ENCODE measurements at places on chromosomes 6 and 20.

DNA sequence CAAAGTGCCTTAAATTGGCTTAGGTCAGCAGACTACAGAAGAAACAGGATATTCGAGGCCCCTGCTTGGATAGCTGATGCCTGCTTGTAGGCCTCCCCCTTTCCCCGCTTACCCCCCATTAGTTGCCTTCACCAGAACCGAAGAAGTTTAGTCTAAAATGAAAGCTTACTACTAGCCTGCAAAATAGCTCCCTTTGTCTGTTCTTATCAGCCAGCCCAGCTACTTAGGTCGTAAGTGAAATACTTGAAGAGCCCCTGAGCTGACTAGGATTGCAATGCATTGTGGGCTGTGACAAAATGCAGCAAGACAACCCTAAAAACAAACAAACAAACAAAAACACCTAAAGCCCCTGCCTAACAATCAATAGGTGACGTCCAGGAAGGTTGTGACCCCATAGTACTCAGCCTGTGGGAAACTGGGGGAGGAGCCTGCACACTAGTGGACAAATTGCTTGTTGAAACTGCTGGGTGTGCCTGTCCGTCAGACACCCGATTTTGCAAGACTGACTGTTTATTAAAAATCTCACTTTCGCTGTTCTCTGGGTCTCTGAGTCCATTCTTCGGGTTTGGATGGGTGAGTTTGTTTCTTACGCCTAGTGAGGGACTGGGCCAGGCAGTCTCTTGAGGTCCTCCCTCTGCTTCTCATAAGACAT is 105.0 kb upstream of the DUSP22 start:
- no peak for DNase-seq

DNA sequence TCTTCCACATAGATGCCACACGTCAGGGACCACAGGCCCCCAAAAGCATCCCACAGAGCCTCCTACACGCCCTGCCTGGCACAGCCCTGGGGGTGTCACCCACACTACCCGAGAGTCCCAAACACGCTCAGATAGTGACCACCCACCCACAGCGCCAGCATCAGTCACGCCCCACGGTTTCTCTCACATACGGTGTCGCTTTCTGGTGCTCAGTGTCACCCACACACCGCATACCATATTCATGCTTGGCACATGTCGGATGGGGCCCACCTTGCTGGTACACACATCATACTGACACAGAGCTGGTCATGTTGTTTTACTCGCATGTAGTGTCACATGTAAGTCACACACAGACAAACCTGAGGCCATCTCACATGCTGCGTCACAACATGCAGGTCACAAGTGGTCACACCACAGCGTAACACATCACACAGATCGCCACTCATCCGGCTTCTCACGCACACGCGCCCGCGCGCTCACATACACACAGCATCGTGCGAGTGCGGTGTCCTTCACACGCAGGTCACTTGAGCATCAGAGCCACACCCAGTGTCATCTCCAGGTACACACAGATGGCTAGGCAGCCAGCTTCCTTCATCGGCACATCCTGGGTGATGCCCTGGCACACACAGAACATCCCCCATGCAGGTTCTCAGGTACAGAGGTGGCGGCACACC is 3.4 kb downstream of the TEAD3 start:
- no peak for DNase-seq

GRCh38 chr6:44734886-44735629 is 347.6 kb downstream of the CDC5L start:
- DNase-seq, result no peak

GRCh38 chr6:39937686-39938333 is 3.5 kb upstream of the MOCS1 start:
- no peak for DNase-seq

GRCh38 chr6:31615748-31616147 is 714 bp downstream of the AIF1 start:
- peak; percentile 54 for DNase-seq

GRCh38 chr6:53758496-53758895 is 36.3 kb upstream of the LRRC1 start:
- DNase-seq, result no peak

GRCh38 chr6:118327237-118327636 is 220.9 kb upstream of the PLN start:
- DNase-seq, result no peak

DNA sequence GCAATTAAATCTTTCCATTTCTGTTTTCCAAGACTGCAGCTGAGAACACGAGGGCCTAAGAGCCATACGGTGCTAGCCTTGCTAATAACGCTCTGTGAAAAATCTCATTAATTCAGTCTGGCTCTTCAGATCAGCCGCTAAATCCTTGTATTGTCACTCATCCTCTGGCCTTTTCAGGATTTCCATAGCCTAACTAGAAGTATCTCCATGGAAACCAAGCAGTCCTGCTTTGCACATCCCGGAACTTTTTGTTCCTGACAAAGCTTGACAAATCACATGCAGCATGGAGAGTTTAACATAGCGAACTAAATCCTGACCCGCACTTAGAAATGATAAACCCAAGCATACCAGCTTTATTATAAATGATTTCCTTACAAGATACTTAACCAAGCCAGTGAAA is 383.7 kb downstream of the CD83 start:
- DNase-seq, result no peak

DNA sequence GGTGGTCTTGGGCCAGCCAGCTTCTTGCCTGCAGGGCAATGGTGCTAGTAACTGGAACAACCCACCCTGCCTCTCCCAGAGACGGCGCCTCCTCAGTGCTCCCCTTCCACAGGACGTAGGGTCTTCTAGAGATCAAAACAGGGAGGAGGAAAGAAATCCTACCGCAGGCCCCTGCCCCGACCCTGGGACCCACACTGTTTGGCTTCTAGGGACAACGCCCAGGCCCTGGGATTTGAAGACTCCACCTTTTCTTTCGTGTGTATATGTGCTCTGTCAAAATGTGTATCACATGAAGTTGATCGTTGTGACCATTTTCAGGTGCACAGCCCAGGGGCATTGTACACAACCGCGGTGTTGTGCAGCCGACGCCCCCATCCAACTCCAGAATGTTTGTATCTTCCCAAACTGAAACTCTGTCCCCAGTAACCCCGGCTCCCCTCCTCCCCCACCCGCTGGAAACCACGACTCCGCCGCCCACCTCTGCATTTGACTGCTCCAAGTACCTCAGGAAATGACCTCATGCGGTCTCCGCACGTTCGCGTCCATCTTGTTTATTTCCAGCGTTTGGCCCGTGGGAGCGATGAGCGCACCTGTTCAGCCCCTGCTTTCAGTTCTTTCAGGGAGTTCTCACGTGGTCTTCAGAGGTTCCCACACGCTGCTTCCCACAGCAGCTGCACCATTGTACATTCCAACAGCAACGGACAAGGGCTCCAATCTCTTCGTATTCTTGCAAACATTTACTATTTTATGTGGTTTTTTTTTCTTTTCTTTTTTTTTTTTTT is 3.4 kb upstream of the BHLHE23 start:
- DNase-seq, result peak; percentile 81

DNA sequence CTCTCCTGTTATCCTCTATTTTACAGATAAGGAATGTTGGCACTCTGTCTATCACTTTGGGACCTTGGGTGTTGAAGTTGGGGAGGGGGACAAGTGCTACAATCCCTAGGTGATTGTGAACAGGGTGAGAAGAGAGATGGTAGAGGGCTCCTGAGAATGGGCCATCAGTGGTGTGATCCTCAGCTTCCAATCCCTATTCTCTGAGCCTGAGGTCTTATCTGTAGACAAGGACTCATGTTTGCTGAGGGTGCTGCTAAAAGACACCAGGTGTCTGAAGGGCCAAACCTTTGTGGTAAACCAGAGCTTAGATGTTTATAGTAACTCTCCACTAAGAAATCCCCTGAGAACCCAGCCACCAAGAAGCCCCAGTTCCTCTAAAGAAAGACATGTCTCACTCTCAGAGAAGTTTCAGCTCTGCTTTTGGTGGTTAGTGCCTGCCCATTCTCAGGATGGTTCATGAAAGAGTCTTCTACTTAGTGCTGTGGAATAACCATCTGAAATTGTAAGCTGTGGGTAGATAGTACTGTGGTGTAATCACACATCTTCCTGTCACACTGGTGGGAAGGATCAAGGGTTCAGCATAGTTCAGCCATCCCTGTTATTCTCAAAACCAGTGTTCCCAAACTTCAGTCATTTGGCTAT is 58.2 kb upstream of the IL20RA start:
- peak; percentile 45 for DNase-seq

DNA sequence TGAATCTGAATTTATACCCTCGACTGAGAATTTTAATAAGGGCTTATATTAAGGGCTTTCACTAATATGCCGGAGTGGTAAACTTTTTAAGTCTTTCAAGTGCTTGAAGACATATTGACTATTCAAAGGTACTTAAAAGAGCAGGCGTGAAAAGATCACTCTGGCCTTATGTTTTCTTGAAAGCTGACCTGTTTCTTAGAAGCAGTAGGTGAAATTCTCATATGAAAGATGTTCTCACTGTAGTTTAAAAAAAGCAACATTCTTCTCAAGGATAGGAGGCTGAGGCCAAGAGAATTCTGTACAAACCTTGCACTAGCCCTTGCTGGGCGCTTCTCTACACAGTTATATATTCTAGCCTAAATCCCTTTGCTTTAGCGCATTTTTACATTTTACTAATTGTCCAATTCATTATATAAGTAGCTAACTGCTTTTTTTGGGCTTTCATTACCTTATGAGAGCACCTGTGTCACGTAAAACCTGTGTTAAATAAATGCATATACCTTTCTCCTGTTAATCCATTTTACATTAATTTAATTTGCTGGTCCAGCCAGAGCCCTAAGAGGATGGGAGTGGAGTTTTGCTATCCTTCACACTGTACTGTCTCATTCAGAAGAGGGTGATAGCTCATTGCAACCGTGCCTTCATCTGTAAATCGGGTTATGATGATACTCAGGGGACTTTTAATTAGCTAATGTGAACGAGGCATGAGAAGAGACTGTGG is 59.6 kb upstream of the HFE start:
- DNase-seq, result no peak

GRCh38 chr6:141103246-141103645 is 1029.5 kb upstream of the GJE1 start:
- DNase-seq, result no peak

GRCh38 chr6:70388814-70389213 is 24.5 kb upstream of the FAM135A start:
- no peak for DNase-seq

DNA sequence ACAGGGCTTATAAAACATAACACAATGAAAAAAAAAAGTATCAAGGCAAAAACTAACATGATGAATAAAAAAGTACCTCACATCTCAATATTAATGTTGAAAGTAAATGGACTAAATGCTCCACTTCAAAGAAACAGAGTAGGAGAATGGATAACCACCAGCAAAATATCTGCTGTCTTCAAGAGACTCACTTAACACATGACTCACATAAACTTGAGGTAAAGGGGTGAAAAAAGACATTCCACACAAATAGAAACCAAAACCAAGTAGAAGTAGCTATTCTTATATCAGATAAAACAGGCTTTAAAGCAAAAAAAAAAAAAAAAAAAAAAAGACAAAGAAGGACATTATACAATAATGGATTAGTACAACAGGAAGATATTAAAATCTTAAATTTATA is 86.9 kb downstream of the TBC1D32 start:
- no peak for DNase-seq

- DNase-seq, result no peak
Measured at GRCh38 chr6:161027385-161027784, 35.8 kb downstream of the MAP3K4 start.

DNA sequence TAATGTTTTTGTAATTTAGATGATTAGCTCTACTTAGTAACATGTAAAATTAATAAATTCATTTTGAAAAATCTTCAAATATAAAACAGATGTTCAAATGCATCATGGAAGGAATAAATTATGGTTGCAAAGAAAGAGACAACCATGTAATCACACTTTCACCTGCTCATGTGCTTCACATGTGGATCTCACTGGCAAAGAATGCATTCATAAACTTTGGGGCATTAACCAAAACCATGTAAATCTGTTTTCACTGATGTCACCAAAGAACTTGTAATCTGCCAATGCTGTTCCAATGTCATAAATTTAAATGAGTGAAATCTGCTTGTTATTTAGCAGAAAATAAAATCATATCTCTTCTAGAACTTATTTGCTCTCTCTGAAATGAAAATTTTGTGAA is 142.7 kb downstream of the TENT5A start:
- no peak for DNase-seq

- DNase-seq, result no peak
Measured at GRCh38 chr20:49054056-49054643, 8.0 kb downstream of the CSE1L start.

DNA sequence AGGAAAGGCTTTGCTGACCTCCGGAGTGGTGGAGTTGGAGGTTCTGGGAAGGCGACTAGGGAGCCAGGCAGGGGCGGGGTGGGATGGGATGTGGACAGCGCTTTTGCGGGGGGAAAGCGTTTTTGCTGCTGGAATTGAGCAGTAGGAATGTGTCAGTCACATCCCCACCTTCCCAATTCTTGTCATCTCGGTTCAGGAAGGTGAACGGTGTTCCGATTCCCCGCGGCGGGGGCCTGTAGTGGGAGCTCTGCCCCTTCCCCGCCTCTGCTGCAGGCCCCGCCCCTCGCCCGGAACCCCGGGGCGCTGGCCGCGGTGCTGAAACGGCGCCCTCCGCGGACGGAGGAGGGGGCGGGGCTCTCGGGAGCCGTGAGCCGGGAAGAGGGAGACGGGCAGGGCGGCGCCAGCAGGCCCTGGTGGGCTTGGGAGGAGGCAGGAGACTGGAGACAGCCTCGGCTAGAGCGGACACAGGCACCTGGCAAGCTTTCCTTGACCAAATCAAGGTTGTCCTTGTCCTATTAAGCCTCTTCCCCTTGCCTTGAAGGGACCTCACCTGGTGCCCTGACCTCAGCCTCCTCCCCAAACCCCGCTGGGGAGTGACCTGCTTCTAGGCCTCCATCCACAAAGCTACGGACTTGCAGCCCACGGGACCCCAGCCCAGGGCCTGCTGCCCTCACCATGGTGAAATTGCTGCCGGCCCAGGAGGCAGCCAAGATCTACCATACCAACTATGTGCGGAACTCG is at the start of gene LHFPL5:
LHFPL5 (plus strand) TSS at position 357 of the 741 bp plus-strand sequence; CDS start at position 676, 319 bp downstream.
- DNase-seq, result peak; percentile 22

DNA sequence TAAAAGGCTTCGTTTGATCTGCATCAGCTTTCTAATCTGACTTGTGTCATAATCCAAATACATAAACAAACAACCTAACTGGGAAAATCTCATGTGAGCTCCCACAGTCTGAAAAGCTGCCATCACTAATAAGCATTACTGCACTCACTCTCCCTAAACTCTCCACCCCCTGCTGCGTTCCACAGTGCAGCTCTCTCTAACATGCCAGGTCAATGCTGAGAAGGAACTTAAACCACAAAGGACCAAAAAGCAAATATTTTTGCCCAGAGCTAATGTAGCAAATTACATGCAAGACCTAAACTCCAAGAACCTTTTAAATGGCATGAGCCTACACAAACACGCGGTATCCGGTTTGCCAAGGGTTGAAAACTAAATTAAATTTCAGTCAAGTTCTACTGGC is 542.3 kb upstream of the JARID2 start:
- DNase-seq, result no peak

- DNase-seq, result no peak
Measured at GRCh38 chr6:90222724-90223198, 73.9 kb downstream of the BACH2 start.
